ENCODE measurements at places on chromosomes 12 and 14.

- no peak for DNase-seq
Observed at GRCh38 chr12:103642240-103642864, 55.3 kb downstream of the STAB2 start.

DNA sequence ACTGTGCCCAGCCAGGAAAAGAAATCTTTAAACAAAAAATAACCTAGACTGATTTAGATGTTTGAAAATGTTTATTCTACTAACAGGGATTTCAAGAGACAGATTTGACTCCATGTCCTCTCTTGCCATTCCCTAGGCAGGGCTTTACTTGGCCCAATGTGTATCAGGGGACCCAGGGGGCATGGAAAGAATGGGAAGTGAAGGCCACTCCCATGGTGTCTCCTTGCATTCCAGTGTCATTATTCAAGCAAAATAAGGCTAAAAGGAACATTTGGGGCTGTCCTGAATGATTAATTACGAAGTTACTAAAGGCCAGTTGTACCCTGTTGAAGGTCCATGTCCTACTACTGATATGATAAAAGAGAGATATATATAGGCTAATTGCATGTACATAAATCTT is 151.9 kb upstream of the ATF7IP start:
- DNase-seq = no peak

DNA sequence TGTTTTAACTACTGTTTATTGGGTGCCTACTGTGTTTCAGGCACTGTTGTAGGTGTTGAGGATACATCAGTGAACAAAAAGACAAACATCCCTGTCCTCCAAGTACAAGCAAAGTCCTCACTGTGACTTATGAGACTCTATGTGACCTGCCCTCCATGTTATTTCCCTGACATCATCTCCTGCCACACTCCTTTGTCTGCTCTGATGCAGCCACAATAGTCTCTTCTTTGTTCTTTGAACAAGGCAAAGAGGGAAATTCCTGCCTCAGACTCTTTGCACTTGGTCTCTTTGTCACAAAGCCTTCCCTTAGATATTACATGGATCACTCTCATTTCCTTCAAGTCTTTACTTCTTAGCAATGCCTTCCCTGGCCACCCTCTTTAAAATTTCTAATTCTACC is 240.1 kb upstream of the SRRM4 start:
- DNase-seq = no peak

DNA sequence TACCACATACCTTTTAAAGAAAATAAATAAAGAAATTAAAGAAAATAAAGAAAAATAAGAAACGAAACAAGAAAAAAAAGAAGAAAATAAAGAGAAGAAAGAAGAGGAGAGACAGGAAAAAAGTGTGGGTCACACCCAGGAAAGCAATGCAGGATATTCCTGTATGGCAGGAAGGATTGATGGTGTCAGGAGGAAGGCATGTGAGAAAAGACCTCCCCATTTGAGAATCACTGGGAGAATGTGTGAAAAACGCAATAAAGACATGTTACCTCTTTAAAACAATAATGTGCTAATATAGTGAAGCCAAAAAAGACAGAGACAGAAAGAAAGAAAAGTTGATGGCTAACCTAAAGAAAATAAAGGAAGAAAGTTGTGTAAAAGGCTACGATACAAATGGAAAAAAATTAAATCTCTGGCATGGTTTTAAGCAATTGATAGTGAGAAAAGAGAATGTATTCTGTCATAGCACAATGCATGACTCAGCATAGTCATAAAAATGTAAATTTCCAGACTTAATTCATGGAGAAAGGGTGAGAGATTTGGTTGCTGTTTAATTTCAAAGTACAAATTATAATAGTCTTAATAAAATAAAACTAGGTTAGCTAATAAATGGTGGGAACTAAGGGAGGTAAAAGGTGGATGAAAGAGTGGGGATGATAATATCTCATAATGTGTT is 24.3 kb upstream of the FOXG1 start:
- DNase-seq = no peak

DNA sequence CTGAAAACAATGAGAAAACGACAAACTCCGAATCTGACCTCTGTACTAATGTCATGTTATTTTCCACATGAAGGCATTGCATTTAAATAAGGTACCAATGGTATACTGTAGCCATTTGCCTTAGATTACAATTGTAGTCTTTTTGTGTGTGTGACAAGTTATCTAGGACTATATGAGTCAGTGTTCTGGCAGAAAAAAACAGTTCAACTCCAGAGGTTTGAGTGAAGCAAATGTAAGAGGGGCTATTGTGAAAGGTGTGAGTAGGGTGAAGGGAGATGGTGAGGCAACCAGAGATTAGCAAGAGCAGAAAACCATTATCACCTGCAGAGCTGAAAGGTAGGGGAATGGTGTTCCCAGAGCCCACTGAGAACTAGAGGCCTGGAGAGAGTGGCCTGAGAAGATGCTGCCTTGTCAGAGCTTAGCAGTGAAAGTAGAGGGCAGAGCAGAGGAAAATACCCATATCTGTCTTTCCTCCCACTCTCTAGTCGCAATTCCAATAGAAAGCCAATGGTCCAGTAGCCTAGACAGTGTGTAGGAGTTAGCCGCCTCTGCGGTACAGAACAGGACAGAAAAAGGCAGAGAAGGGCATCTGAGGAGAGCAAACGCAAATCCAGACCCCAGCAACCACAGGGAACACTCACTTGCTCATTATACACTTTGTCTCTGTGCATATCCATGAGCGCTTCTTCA is 112.2 kb downstream of the DYRK2 start:
- no peak for DNase-seq

DNA sequence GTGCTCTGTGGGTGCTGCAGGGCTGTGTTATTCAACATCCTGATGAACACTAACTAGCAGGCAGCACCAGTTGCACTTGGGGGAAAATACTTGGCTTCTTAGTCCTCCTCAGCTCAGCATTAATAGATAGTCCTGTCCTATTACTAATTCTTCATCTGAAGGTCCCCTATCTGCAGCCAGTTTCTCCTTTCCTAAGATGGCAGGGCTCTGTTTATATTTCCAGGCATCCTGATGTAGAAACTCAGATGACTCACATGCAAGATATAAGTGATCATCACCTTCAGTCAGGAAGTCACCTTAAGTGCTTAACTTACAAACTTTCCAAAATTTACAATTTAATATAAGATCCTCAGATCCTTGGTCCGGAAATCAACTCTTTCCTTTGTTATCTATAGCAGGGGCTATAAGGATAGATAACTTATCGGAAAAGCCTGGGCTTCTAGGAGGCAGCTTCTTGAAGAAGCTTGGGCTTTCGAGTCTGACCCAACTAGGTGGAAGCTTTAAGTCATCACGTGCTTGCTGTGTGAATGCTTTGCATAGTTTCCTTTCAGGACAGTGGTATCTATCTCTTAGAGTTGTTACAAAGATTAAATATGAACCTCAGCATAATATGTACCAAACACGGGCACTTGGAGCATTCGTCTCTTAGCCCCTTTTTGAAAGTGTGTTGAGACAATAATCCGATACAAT is 181.0 kb upstream of the GRIP1 start:
- no peak for DNase-seq

GRCh38 chr14:105400016-105400415 is 1.7 kb downstream of the TEX22 start:
- DNase-seq = no peak

- no peak for DNase-seq
Observed at GRCh38 chr14:69323266-69323998, 63.5 kb downstream of the GALNT16 start.

Data from activated CD8-positive, alpha-beta memory T cell treated with anti-CD3 and anti-CD28 coated beads for 1 hour (primary cell).